ENCODE measurements at places on chromosomes 2 and 18. TPM values are rescaled to one million over a fixed set of nuclear protein-coding genes. Genes with fewer than 3 reads are reported as not detected.

DNAJC5G gene
- 1.6 TPM for total RNA-seq

ZAP70 gene
- total RNA-seq = 1.2 TPM

CDH19 gene
- total RNA-seq = 14.8 TPM

CXCR1 gene
- total RNA-seq = 1.9 TPM

TMEM163 gene
- 0.38 TPM for total RNA-seq

SNRPD1 gene
- total RNA-seq = 24.0 TPM

DNA sequence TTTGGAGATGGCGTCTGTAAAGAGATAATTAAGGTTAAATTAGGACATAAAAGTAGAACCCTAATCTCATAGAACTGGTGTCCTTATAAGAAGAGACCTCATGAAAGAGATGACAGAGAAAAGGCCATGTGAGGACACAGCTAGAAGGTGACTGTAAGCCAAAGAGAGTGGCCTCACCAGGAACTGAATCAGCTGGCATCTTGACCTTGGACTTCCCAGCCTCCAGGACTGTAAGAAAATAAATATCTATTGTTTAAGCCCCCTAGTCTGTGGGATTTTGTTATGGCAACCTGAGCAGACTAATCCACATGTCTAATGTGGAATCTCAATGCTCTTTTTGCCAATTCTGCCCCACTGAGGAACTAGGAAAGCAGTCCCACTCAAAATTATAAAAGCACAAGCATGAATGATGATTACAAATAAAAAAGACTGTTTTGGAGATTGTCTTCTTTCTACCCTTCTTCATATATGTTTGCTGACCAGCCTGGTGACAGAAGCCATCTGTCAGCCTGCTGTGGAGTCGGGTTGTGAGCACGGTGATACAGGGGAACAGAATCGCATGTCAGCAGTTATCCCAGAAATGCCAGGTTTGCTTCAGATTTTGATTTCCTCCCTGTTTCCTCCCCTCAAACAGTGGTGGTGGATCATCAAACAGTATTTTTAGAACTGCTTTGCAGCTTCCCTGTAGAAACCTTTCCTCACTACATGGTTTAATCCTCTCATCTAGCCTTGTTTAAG, 54.2 kb downstream of the INPP4A start:
- peak; percentile 54 for DNase-seq

- no peak for DNase-seq
Measured at GRCh38 chr2:176961775-176962619, 250.6 kb upstream of the HNRNPA3 start.

DNA sequence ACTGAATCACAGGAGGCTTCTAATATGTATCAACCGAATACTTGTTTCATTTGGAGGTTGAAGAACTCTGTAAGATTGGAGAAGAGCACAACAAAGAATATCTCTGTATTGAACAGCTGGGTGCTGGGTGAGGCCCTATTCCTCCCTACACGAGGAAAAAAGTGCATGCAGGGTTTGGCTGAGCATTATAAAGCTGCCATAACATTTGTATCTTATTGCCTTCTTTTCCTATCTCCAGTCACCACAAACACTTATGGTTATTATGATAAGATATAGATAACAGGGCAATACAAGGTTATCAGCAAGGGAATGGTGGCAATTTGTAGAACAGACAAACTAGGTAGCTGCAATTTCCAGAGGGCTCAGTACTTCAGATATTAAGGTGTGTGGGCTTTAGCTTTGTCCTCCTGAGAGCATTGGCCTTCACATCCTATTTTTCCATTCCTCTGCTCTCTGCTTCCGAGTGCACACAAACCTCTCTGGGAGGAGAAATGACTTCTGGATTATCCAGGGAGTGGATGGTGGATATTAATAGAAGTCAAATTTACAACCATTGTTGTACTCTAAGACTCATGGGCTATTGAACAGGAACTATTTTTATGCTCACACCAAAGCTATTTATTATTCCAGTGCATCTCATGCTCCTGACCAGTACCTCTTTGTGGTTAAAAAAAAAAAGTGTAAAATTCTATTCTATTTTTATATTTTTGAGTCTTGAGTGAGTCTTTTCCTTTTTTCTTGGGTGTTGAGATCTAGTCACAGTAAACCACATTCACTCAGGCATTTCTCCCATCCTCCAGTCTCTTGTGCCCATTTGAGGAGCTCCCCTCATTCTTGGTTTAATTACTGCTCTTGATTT, 248.4 kb downstream of the ETAA1 start:
- no peak for DNase-seq

DNA sequence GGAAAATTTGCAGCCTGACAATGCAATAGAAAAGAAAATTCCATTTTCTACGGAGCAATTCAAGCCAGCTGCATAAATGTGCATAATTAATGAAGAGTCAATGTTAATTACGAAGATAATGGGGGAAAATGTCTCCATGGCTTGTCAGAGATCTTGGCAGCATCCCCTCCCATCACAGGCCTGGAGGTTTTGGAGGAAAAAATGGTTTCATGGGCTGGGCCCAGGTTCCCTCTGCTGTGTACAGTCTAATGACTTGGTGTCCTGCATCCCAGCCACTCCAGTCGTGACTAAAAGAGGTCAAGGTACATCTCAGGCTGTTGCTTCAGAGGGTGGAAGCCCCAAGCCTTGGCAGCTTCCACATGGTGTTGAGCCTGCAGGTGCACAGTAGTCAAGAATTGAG, 779.7 kb downstream of the DCDC2C start:
- no peak for DNase-seq

GRCh38 chr18:41466436-41467160, 488.4 kb upstream of the PIK3C3 start:
- no peak for DNase-seq

GRCh38 chr2:207896525-207897285, 127.0 kb upstream of the FZD5 start:
- DNase-seq = no peak

DNA sequence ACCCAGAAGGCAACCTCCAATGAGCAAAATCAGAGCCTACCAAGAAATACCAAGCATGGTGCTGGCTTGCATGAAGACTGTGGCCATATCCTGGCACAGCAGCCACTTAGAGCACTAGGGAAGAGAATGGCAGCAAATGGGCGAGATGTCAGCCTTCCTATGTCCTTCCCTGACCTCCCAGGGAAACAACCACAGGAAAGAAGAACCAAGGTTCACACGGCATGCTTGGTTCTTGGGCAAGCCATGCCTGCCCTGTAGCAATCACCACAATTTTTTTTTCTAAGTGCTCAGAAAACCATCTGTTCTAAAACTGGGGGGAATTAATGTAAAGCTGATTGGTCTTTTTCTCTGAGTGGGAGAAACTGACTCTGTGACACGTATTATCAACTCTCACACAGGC, 27.8 kb downstream of the GALNT14 start:
- no peak for DNase-seq

GRCh38 chr2:10879624-10880585, 31.8 kb upstream of the KCNF1 start:
- no peak for DNase-seq

- DNase-seq = no peak
Measured at GRCh38 chr18:41864216-41864615, 90.8 kb upstream of the PIK3C3 start.

GRCh38 chr18:48391868-48392267, 17.3 kb downstream of the ZBTB7C start:
- DNase-seq = no peak

- no peak for DNase-seq
Measured at GRCh38 chr2:199798831-199799580, 52.0 kb downstream of the FTCDNL1 start.

GRCh38 chr2:112642966-112643365, 2.8 kb upstream of the SLC20A1 start:
- DNase-seq = no peak

DNA sequence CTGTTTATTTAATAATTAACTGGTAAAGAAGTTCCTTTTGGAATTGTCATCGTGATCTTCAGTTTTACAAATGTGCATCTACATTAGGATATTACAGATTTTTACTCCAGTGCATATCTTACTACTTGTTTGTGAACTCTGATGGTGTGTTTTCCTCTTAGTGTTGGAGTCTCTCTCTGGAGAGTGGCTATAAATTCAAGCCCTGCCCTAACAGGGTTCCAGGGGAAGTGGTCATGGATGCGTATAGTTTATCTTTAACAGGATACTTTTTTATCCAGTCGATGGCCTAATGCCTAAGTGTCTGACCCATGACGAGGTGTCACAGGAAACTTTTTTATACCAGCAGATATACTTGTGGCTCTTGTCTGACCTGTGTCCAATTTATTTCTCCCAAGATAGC, 75.4 kb downstream of the CHN1 start:
- no peak for DNase-seq

GRCh38 chr18:58310517-58310916, 266.5 kb downstream of the NEDD4L start:
- DNase-seq = no peak

DNA sequence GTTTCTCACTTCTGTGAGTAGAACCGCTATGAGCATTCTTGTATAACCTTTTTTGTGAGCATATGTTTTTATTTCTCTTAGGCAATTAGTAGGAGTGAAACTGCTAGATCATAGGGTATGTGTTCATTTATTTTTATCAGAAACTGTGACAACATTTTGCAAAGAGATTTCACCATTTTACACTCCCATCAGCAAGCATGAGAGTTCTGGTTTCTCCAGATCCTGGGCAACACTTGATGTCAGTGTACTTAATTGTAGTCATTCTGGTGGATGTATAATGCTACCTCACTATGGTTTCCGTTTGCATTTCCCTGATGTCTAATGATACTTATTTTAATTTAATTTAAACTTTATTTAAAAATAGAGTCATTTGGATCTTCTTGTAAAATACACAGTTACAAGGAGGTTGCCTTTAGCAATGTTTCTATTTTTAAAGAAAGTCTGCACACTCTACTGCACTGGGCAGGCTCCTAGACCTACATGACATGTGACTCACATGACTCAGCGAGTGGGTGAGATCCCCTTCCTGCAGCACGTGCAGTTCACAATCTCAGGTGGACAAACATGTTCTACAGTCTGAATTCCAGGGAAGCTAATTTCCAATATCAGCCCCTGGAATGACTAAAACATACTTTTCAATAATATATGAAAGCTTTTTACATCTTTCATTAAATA, 127.0 kb upstream of the BCL2L11 start:
- DNase-seq = no peak

DNA sequence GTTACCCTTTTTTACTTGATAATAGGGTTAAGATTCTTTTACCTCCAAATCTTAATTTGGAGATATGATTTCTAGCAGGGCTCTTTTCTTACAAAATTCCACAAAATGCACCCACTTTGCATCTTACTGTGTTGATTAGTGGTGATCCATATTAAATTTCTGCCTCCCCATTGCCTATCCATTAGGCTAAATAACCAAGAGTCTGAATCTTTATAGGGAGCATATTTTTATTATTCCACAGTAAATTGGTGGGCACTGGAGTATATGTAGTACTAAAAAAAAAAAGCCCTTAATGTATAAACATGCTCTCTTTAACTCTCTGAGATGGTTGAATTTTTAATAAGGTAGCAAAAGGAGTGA, 8.1 kb upstream of the TXNDC2 start:
- no peak for DNase-seq

DNA sequence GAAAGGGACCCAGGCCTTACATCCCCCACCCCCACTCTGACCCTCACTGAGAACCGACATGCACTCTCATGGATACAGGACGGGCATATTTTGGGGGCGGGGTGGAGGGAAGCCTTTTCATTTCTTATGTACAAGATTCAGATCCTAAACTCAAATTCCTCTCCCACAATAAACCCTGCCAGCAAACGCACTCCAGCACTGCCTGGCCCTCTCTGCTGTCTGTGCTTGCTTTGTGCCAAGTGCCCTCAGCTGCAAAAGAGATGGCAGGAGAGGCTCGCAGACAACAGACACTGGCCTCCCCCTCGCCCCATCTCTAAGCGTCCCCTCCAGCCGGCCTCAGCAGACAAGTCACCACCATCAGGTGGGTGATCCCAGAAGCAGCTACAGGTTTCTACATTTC, 42.4 kb downstream of the FAM168B start:
- no peak for DNase-seq

DNA sequence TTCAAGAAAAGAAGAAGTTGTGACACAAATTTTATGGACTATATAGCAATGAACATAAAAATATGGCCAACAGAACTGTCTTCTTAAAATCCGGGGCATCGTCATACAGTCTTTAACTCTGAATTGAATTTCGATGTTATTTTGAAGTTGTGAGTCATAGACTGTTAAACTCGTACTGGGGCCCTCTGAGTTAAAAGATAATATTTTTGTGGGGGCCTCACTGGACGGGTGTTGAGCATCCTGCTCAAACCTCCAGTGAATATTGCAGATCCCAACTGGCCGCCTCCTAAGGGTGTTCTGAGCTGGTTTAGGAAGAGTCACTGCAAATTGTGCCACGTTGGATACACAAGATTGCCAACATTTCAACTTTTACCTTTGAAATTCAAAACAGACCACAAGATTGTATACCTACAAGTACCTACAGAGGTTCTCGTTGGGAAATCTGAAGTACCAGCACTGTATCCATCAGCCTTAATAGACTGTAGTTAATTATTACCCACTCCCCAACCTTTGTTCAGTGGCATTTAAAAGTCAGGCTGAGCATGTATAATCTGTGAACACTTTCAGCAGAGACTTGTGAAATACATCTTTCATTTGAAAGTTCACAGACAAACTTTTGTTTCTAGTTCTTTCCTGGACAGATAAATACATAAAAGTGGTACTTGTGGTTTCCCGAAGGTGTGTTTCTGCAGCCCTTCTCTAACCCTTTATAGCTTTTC, 27.8 kb downstream of the KLHL23 start:
- no peak for DNase-seq

GRCh38 chr2:117087535-117088291, 726.8 kb upstream of the DDX18 start:
- DNase-seq = no peak

DNA sequence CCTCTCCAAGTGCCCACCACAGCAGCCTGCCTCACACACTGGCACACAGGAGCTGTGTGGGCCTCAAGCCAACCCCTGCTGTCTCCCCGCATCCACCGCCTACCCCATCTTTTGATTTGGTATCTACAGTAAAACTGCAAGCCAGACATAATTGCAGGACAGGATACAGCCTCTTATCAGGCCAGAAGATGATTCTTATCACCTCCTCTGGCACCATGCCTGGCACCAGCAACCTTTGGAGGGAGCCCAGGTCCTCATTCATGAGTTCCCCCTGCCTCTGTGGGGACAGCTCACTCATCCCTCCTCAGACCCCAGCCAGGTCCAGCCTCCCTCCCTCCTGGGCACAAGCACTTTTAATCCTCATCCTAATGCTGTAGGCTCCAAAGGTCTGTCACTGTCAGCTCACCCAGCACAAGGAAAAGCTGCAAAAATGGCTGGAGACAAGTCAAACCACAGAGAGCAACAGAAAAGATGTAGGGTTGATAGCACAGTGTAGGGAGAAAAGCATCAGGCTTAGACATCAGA, 9.7 kb downstream of the RAB11FIP5 start:
- peak; percentile 49 for DNase-seq

- no peak for DNase-seq
Measured at GRCh38 chr18:63299837-63300745, 19.5 kb downstream of the BCL2 start.

Data from cardiac septum (tissue), 1 donor.